ENCODE measurements at places on chromosomes 6 and 20.
A peak's percentile ranks its signal among the peaks of the same experiment; 100 is the strongest.

GRCh38 chr20:3235666-3236324 lies 3.2 kb downstream of the SLC4A11 start:
- no peak for DNase-seq

DNA sequence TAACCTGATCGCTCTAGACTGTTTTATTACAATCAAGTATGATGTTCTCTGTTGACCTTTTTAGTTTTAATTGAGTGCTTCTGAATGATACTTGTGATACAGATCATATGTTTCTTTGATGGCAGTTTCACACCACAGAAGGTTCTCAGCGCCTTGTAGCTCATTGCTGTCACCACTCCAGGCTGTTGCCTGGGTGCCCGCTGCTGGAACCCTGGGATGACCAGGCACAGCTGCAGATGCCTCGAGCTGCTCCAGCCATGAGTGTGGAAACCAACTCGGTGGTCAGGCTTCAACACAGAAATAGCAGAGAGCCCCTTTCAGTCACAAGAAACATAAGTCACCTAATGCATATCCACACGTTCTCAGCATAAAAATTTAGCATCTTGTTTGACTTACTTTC lies 112.7 kb downstream of the RPP40 start:
- DNase-seq, result no peak

DNA sequence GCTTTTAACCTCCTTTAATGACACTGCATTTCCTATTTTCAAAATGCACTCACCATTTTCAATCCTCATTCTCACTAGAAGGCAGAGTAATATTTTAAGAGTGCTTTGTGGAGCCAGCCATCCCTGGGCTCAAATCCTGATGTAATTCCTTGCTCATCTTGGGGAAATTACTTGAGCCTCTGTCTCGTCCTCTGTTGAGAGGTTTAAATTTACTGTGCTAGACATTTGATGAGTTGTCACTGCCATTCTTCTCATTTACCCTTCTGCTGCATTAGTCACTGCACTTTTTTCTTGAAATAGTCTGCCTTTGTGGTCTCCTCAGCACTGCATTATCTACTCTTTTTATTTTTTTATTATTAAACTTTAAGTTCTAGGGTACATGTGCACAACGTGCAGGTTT lies 150.0 kb upstream of the HDDC2 start:
- DNase-seq, result no peak

GRCh38 chr6:152648105-152648504 lies 10.9 kb upstream of the SYNE1 start:
- no peak for DNase-seq

- DNase-seq, result no peak
Observed at GRCh38 chr6:89950446-89950845, 56.2 kb downstream of the GJA10 start.

DNA sequence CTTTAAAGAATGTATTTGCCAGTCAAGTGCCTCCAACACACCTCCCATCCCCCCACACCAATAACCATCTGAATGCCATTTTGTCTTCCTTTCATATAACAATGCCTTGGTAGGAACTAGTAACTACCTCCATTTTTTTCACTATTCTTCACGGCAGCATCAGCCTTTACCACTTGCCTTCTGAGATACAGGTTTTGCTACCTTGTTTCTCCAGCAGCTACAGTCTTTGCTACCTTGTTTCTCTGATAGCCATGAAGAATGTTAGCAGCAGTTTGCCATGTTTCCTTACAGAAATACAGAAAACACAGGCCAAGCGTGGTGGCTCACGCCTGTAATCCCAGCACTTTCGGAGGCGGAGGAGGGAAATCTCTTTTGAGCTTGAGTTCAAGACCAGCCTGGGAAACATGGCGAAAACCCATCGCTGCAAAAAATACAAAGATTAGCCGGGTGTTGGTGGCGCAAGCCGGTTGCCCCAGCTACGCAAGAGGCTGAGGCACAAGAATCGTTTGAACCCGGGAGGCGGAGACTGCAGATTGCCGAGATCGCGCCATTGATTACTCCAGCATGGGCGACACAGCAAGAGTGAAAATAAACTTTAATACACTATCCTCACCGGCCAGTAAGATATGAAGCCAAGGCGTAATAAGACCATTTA lies 100.9 kb downstream of the HFE start:
- DNase-seq, result no peak

GRCh38 chr6:168131464-168132415 lies 52.7 kb upstream of the FRMD1 start:
- DNase-seq, result no peak

- peak; percentile 88 for DNase-seq
Observed at GRCh38 chr20:40414843-40415615, 274.0 kb downstream of the MAFB start.

- no peak for DNase-seq
Observed at GRCh38 chr6:88920088-88920487, 43.3 kb downstream of the RNGTT start.

DNA sequence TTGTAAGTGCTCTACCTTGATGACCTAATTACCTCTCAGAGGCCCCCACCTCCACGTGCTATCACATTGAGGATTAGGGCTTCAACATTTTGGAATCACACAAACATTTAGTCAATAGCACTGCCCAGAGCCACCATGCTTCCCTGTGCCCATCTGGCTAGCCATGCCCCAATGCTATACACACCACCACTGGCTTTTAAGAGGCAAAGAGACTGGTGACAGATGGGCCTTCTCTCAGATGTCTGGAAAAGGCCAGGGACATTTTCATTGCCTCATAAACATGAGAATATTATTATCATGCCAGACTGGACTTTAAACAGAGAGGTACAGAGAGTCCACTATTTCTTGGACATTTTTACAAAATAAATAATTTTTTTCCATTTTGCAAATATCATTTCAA lies 29.8 kb downstream of the TRMT6 start:
- DNase-seq, result no peak

DNA sequence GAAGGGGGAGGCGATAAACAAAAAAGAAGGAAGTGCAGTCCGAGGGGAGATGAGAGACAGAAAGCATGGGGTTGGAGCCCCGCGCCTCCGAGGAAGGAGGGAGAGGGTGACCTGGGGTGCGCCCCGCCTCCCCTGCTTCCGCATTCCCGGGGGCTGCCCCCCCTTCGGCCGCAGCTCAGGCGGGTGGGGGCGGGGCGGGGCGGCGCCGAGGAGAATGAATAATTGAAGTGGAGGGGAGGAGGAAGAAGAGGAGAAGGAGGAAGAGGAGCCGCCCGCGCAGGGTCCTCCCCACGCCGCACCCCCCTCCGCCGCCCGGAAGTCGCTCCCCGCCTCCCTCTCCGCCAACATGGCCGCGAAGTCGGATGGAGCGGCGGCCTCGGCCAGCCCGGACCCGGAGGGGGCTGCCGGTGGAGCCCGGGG lies at the start of gene XKR7:
XKR7 (plus strand) TSS at position 322 of the 420 bp plus-strand sequence; CDS start at position 347, 25 bp downstream.
- no peak for DNase-seq

DNA sequence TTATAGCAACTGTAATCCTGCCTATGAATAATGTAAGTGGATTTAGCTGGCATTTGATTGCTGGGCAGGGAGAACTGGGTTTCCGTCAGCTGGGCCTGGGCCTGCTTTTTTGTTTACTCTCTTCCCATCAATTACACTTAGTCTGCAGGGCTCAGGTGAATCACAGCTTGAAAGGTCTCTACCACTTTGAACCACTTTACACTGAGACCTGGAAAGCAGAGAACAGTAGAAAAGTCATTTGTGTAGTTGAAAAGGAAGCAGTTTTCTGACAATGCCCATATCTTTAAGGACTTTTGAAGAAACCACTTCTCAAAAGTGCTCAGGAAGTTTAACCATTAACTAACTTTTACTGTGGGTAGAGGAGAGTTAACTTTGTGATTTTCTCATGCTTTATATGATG lies 315.4 kb upstream of the SASH1 start:
- no peak for DNase-seq

GRCh38 chr6:13427316-13427715 lies 60.1 kb downstream of the GFOD1 start:
- no peak for DNase-seq

DNA sequence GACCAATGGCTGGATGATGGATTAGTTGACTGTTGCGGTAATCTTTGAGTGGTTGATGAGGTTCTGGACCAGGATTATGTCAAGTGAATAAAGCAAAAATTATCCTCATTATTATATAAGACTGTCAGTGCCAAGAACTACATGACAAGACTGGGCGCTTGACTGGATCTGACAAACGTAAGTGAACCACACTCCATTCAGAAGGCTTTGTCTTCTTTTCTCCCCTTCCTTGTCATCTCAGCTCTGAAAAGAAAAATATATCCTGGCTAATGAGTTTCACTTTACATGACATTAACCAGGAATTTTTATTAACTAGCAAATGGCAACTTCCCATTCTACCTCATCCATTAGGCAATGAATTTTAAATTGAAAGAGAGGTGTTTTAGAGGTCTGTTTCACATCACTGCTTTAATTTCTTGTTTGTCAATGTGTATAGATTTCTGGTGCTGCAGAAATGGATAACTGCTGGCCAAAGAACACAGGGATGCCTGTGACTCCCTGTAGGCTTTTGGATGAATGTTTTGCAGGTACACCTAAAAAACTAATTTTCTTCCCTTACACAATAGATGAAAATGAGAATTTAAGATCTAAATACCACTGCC lies 150.1 kb downstream of the ELOVL4 start:
- DNase-seq, result no peak

GRCh38 chr6:54467384-54467783 lies 159.1 kb downstream of the TINAG start:
- DNase-seq, result no peak

Measured in prostate gland (tissue), 2 donors.